ENCODE measurements at places on chromosomes 1 and 21. TPM values are rescaled to one million over a fixed set of nuclear protein-coding genes. Genes with fewer than 3 reads are reported as not detected.

- no peak for DNase-seq
These were observed 3.4 kb downstream of the PIGV start for GRCh38 chr1:26791148-26791547.

Gene LINGO4
- 0.43 TPM for total RNA-seq

Gene RIMS3
- 0.67 TPM for total RNA-seq

- no peak for DNase-seq
These were observed 3.7 kb upstream of the FNDC7 start for GRCh38 chr1:108708691-108709660.

- DNase-seq = no peak
These were observed 23.3 kb downstream of the STUM start for GRCh38 chr1:226571893-226572292.

Gene SLAMF1
- 1.0 TPM for total RNA-seq

DNA sequence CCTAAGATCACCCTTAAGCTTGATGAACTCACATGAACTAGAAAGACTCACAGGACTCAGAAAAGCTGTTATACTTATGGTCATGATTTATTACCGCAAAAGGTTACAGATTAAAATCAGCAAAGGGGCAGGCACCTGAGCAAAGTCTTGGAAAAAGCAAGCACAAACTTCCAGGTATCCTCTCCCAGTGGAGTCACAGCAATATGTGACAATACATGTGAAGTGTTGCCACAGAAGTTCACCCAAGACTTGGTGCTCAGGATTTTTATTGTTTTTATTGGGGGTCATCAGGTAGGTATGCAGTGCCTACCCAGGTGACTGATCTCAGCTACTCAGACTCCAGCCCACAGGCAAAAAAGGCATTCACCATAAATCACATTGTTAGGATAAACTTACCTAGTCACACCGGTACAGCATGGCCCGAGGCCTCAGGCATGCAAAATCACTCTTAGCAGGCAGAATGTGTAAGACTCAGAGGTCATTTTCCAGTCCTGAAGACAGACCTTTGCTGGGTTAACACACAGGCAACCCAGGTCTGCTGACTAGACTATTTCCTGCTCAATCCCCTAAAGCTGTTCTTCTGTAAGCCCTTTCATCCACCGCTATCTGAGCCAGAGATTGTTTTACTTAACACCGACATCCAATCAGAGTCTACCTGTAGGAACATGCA, 55.6 kb downstream of the SSX2IP start:
- DNase-seq = no peak

- DNase-seq = no peak
These were observed 3.6 kb downstream of the TENT5C start for GRCh38 chr1:117609471-117609911.

DNA sequence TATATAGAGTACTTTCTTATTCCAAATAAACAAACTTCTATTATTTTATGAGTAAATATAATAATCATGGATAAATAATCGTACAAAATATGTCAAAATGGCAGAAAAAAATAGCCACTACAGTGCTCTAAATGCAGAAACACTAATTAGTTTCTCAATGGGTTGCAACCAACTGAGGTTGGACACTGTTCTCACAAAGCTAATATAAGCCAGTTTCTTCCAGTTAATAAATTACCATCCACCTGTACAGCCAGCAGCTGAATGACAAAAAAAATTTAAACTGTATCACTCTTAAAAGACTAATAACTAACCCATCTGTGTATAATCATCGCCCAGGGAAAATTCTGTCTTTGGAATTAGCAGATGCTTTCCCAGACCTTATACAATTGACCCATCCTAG, 36.9 kb downstream of the GDAP2 start:
- no peak for DNase-seq

DNA sequence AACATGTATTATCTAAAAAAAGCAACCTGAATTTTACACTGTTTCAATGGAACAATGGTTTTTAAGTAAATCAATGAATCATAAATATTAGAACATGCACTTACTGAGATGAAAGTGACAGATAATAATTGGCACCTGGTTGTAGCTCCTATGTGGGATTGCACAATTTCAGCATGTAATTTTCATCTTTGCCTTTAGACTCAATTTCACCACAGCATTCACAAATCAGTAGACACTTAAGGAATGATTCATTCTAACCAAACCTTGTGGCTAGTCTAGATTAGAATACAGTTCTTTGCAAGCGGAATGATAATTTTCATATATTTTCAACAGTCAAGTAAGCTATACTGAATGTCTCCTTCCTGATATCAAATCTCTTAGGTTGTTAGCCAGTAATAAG, 853.4 kb downstream of the KCNT2 start:
- no peak for DNase-seq

GRCh38 chr1:19369396-19370090, 57.4 kb downstream of the SLC66A1 start:
- no peak for DNase-seq

Gene IFI44L
- 8.5 TPM for total RNA-seq

DNA sequence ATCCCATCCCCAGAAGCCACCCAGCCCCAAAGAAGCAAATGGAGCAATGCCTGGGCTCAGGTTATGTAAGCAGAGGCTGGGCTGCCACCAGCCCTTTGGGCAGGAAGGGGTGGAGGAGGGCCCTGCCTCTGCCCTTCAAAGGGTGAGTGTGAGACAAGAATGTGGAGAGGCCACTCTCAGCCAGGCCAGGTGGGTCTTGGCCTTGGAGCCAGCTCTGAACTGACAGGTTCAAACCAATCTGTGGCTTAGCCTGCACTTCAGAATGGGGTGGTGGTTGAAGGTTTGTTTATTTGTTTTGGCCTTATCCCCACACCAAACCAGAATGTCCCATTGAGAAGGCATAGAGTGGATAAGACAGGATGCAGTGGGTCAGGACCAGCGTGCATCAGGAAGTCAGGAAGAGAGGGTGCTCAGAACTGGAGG, 29.8 kb downstream of the C1orf116 start:
- no peak for DNase-seq

DNA sequence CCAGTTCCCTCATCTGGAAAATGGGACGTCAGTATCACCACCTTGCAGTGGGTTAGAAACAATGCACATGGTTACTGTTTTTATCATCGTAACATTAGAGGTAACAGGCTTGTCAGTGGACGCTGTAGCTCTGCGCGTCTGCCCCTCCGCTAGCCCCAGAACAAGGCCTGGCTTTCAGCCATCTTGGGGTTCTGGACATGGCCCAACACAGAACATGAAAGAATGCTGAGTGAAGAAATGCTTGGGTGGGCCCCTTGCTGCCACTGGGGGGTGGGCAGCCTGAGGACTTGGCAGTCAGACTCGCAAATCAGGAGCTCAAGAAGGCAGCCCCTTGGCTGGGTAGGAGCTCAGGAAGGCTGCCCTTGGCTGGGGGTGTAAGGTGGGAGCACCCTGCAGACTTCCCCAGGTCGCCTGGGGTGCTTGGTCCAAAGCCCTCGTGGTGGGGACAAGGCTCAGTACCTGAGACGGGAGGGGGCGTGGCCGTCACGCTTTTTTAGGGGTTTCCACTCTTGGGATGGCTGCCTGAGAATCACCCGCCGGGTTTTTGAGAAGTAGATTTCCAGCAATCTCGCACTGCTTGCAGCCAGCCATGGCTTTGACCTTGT, 51.7 kb downstream of the SLC37A1 start:
- DNase-seq = peak; percentile 68

GRCh38 chr1:35539824-35540261, 17.4 kb downstream of the KIAA0319L start:
- no peak for DNase-seq

Gene TARS2
- total RNA-seq = 30.7 TPM

- no peak for DNase-seq
These were observed 10.6 kb downstream of the SELENBP1 start for GRCh38 chr1:151361883-151362282.

Gene RBBP5
- 10.1 TPM for total RNA-seq
